ENCODE measurements at places on chromosomes 13 and 19.

- DNase-seq: no peak
Observed at GRCh38 chr19:6260912-6261650, 18.7 kb downstream of the MLLT1 start.

DNA sequence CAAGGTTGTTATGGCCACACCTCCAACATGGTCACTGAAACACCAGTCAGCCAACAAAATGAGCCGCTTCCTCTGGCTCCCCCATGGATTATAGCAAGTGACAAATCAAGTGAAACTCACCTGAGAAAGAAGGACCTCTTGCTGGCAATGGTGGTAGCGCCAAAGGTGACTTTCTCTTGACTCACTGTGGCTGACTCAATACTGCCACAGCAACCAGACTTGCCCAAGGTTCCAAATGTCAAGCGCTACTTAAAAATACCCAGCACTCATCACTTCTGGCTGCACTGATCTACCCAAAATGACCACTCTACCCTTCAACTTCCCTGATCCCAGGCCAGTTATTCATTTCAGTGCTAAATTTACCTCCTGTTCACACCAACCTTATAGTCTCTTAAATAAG is 495.5 kb downstream of the FOXO1 start:
- no peak for DNase-seq

DNA sequence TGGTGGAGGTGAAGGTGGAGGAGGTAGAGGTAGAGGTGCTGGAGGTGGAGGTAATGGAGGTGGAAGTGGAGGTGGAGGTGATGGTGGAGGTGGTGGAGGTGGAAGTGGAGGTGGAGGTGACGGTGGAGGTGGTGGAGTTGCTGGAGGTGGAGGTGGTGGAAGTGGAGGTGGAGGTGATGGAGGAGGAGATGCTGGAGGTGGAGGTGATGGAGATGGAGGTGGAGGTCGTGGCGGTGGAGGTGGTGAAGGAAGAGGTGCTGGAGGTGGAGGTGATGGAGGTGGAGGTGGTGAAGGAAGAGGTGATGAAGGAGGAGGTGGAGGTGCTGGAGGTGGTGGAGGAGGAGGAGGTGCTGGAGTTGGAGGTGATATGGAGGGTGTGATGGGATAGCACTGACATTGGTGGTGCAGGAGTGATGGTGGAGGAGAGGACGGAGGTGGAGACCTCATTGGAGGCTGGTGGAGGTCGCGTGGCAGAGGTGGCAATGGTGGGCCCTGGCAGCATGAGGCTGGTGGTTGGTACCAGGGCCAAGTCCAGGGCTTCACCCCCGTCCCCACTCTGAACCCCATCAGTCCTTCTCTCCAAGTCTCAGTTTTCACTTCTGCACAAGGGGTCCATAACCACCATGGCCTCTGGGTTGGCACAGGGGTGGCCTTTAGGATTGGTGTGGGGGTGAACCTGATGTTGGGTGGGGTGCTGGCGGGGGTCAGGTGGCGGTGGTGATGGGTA is 15.8 kb downstream of the ONECUT3 start:
- DNase-seq: no peak

DNA sequence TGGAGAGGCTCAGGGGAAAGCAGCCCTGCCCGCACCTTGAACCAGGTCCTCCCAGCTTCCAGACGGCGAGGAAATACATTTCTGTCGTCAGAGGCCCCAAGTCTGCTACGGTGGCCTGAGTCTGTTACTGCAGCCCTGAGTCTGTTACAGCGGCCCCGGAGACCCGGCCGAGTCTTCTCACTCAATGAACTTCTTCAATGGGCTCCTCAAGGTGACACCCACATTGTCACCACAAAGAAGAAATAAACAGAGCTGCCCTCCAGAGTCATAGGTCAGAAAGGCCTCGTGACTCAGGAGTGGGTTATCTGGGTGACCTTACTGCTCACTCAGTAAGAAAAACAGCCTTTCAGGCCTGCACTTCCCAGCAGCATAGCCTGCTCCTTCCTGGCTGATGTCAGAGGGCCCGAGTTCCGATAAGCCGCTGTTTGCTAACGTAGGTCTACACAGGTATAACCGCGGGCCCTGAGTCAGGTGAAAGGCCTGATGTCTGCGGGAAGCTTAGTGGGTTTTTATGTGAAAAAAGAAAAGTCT is 66.9 kb upstream of the TM9SF2 start:
- DNase-seq: peak; percentile 77

- no peak for DNase-seq
Observed at GRCh38 chr19:46715620-46715974, 1.3 kb downstream of the PRKD2 start.

DNA sequence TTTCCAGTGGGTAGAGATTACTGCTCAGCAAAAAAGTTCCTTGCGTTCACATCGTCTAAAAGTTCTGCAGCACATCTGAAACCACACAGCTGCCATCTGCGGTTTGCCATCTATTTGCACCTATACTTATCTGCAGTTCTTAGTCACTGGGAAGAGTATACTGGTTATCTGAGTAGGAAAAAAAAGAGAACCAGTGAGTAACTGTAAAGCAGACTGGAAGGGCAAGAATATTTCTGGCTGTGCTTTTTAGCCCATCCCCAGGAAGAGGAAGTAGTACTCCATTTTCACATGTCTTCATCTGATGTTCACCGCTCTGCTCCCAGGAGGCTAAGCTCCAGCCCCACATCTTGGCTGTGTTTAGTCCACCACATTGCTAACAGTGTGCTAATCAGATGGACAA is 35.6 kb downstream of the EFNB2 start:
- no peak for DNase-seq

DNA sequence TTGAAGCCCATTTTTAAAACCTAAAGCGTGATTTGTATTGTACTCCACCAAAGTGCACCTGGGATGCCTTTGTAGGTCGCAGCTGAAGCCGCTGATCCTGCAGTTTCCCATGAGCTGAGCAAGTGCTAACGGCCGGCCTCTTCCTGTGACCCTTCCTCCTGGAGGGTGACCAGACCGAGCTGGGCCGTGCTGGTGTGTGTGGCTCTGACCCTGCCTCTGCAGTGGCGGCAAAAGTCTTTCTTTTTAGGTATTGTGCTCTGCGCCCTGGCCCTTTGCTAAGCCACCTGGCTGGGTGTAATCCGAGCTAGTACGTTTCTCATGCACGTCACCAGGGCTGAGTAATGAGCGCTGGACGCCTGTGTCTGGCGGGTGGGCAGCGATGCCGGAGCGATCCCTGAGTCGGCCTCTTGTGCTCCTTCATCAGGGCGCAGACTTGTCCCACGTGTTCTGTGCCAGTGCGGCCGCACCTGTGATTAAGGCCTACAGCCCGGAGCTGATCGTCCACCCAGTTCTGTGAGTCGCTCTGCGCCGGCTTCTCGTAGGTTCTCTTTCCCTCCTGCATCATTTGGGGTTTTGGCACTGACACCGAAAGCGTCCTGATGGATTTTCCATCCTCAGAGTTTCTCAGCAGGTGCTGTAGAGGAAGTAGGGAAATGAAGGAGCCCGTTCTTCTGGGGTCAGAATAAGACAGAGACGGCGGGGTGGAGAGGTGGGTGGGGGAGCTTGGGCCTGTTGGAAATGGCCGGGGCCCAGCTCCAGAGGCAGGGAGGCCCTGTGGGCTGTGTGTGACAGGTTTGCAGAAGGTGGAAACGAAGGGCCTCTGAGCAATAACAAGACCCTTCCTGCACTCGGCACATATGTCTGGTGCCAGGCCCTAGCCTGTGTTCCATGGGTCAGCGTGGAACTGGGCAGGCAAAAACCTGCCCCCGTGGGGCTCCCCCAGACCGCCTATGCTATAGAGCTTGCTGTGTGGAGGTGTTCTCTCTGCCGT is 9.7 kb downstream of the NAXD start:
- DNase-seq: no peak

- no peak for DNase-seq
Observed at GRCh38 chr13:75762955-75763354, 126.8 kb downstream of the LMO7 start.

- no peak for DNase-seq
Observed at GRCh38 chr13:32021785-32022184, 9.8 kb upstream of the FRY start.

DNA sequence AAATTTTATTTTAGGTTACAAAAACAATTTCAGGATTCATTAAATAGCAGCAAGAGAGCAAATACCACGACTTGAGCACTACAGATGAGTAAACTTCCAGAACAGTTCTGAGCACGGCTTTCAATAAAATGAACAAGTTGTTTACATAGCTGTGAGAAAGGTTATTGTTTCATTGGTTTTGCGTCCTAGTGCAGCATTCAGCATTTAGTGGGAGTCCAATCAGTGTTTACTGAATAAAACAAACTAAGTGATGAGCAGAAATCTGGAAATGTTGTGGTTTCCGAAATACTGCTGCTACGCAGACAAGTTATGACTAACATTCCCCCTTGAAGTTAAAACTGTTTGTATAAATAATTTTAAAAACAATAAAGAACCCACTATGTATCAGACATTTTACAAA is 251.5 kb upstream of the STARD13 start:
- DNase-seq: no peak

GRCh38 chr13:113630804-113631203 is 27.2 kb downstream of the ATP4B start:
- DNase-seq: no peak

DNA sequence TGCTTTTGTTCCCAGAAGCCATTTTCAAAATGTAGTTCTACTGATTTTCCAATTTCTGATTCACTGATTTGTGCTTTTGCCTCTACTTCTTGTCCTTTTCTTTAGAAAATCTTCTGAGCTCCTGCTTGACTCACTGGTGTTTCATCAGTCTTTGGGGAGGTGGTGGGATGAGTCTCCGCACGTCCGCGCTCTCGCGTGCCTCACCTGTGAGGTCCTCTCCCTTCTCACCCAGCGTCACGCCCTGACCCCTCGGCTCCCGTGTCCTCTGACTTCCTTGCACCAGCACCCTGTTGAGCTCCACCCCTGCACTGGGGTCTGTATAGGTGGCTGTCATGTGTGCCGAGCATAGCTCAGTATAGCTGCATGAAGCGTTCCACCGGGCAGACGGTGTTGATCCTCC is 52.7 kb upstream of the MCF2L start:
- DNase-seq: no peak

GRCh38 chr19:8441725-8442544 is 2.8 kb upstream of the HNRNPM start:
- DNase-seq: no peak

DNA sequence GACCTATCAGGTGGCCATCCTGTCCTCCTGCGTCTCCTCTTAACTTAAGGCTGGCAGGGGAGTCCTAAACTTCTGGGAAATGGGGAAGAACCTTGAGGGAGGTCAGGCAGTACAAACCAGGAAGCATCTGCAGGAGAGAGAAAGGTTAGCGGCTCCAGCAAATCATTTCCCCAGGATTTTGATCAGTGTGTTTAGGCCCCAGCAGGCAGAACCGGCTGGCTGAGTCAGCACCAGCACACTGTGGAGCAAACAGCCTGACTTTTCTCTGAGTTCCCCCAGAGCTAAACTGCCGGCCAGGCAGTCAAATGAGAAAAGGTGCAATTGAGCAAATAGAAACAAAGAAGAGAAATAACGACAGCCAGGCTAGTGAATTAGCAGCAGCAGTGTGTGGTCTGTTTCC is 46.7 kb upstream of the MEDAG start:
- DNase-seq: no peak

- no peak for DNase-seq
Observed at GRCh38 chr13:104310861-104311260, 1244.6 kb upstream of the SLC10A2 start.

All from GM12864 (cell line).